ENCODE measurements at places on chromosomes 12 and 14.
A peak's percentile ranks its signal among the peaks of the same experiment; 100 is the strongest.

GRCh38 chr12:92304371-92305055 is 158.9 kb upstream of the BTG1 start:
- no peak for DNase-seq

GRCh38 chr12:92434607-92435025 is 268.2 kb upstream of the PLEKHG7 start:
- DNase-seq: no peak

- DNase-seq: no peak
Observed at GRCh38 chr14:57122129-57122528, 146.6 kb downstream of the EXOC5 start.

- DNase-seq: no peak
Observed at GRCh38 chr12:65690477-65690876, 133.8 kb upstream of the HMGA2 start.

GRCh38 chr14:87756661-87757060 is 236.3 kb downstream of the GALC start:
- no peak for DNase-seq

GRCh38 chr12:112905451-112906089 is 1.2 kb upstream of the OAS1 start:
- no peak for DNase-seq

- no peak for DNase-seq
Observed at GRCh38 chr12:125579916-125580315, 514.7 kb downstream of the AACS start.

GRCh38 chr12:31206038-31206670 is 119.8 kb downstream of the SINHCAF start:
- DNase-seq: no peak

- no peak for DNase-seq
Observed at GRCh38 chr14:37583358-37584210, 11.5 kb downstream of the FOXA1 start.

- peak; percentile 1 for DNase-seq
Observed at GRCh38 chr12:56836800-56837663, 73.9 kb downstream of the HSD17B6 start.

- DNase-seq: no peak
Observed at GRCh38 chr14:64841772-64842750, 37.6 kb downstream of the SPTB start.

- DNase-seq: no peak
Observed at GRCh38 chr12:83323866-83324265, 637.2 kb downstream of the TMTC2 start.

DNA sequence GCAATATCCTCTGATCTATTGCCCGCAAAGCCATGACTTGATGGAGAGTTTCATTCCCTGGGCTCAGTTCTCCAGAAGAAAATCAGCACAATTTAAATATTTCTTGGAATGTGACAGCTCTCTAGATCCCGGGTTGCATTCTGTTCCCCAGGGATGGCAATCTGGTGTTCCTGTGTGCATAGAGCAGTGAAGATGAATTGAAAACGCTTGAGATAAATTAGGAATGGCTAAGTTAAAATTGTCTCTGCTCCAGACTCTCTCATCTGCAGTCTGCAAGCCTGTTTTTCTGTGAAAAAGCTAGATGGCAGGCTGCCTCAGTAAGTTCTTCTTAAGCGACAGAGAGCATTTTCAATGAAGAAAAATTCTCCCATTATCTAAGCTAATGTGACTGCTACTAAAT is 582.5 kb upstream of the MGAT4C start:
- DNase-seq: no peak

- DNase-seq: peak; percentile 0
Observed at GRCh38 chr14:105866841-105867321, 340.5 kb downstream of the TMEM121 start.

- peak; percentile 35 for DNase-seq
Observed at GRCh38 chr12:66860752-66861750, 182.2 kb upstream of the GRIP1 start.

DNA sequence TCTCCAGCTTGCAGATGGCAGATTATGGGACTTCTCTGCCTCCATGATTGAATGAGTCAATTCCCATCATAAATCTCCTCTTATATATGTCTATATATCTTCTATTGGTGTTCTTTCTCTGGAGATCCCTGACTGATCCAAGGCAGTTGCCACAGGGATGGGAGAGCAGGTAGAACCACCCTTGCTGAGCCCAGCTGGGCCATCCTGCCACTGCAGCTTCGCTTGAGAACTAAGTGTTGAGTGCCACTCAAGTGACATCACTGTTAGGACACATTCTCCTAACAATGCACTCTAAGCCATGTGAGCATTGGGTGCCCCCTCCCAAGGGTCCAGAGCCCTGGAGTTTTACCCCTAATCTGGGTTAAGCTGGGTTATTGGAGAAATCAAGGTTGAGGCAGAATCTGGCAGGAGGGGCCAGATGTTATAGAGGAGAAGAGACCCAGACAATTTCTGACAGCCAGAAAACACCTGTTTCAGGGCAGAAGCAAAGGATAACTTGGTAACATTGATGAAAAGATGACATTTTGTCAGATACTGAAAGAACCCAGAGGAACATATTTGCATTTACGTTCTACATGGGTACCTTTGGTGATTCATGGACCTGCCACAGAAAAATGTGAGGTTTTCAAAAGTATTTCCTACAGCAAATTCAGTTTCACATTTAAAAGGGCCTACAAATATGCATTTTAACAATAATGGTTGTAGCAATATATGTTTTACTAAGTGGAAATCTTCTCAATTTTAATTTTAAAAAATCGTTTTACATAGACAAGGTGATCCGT is 57.2 kb upstream of the MAX start:
- DNase-seq: no peak

GRCh38 chr12:89769483-89769818 is 60.8 kb upstream of the ATP2B1 start:
- DNase-seq: no peak

GRCh38 chr12:68910128-68910527 is 22.8 kb downstream of the CPM start:
- DNase-seq: no peak

- DNase-seq: no peak
Observed at GRCh38 chr12:92191061-92191460, 45.4 kb upstream of the BTG1 start.

- DNase-seq: no peak
Observed at GRCh38 chr12:67705394-67706370, 57.1 kb downstream of the DYRK2 start.

DNA sequence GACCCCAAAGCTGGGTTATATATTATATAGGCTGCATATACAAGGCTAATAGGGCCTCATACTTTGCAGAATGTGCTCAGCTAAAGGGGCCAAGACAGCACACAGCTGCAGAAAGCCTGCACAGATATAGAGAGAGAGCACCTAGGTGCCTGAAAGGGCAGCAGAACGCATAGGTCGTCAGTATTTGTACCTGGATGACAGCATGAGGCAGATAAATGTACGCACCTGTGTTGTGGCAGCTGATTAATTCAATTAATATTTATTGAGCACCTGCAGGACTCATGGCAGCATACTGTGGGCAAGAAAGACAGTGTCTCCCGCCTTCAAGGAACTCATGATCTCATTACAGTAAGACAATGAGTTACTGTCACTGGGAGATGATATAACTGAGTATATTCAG is 33.4 kb downstream of the SPTB start:
- no peak for DNase-seq

GRCh38 chr14:31216359-31216758 is 8.8 kb upstream of the HECTD1 start:
- DNase-seq: no peak

GRCh38 chr12:68327896-68328295 is 4.3 kb downstream of the MDM1 start:
- no peak for DNase-seq

DNA sequence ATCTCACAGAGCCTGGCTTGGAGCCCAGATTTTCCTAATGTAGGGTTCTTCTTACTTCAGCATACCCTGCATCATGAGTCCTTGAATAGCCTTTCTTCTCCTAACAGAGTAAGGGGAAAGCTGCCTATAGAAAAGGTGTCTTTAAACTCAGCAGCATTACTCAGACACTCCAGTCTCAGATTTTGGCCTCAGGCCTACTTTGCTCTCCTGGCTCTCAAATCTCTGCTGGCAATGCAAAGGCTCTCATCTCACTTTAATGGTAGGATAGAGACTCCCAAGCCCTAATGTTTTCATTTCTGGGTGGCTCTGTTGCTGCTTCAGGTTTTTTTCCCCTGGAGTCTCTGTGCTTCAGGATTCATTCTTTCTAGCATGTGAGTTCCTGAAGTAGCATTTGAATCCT is 9.1 kb upstream of the NKX2-8 start:
- no peak for DNase-seq

DNA sequence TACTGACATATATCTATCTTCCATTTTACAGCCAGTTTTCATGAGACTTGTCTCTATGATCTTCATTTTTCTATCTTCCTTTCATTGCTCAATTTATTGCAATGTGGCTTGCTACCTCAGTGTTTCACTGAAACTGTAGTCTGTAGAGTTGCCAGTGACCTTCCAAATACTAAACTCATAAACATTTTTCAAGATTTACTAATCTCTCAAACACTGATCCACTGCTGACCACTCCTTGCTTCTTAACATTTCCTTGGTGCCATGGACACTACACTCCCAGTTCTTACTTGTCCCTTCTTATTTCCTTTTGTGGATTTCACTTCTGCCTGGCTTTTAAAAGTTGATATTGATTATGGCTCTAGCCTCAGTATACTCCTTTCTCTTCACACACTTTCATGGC is 95.4 kb upstream of the SLCO1C1 start:
- DNase-seq: no peak

GRCh38 chr12:67046062-67046461 is 223.1 kb upstream of the CAND1 start:
- no peak for DNase-seq

- no peak for DNase-seq
Observed at GRCh38 chr14:99042381-99043266, 229.4 kb downstream of the BCL11B start.

DNA sequence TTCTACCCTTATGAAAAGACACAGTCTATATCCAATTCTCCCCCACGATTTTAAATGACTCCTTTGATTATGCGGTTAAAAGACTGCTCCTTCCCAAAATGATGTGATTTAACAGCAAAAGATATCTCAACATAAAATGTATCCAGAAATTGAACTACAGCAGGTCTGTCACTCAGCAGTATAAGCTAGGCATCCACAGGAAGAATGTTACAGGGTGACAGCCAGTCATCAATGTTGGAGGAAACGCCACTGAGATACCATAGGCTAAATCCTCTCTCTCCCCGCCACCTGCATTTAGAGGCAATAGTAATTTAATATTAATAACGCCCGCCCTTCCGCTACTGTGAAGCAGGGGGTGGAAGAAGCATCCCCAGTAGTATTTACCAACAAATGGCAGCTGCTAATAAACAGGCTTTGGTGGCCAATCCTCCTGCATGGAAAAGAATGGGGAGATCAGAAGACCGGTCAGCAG is 613 bp downstream of the RECQL start:
- DNase-seq: no peak

DNA sequence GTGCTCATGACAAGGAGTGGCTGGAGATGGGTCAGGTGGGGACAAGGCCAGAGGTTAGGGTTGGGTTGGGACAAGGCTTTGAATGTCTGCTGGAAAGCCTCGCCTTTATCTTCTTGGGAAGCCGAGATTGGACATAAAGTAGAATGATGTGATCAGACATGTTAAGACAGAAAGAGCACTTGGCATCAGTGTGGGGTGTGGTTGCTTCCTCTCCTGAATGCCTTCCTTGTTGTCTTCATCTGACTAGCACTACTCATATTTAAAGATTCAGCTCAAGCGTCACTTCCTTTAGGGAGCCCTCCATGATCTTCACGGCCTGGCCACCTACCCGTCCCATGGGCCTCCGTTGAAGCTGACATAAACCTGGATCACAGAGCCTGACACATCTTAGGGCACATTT is 14.8 kb upstream of the C12orf75 start:
- DNase-seq: no peak

DNA sequence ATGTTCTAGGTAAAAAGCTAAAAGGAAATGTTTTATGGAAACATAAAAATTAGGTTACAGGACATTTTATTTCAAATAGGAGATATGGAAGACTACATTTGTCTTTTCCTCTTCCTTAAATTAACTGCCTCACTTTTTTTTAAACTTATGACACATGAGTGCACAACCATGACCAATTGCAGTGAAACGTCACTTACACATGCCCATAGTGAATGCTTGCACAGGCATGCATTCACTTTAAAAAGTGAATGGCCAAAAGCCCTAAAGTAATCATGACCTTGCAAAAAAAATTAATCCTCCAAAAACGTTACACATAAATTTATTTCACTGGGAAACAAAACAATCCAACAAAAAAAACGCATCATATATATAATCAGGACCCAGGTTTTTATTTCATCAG is 343.2 kb upstream of the TMTC1 start:
- DNase-seq: no peak

Data from stimulated activated CD4-positive, alpha-beta T cell treated with anti-CD3 and anti-CD28 coated beads, Interleukin-15, amount 100 ng/mL, for 1 hour (primary cell).